A549 treated with RU486 at 1 μM for 4 hours (cell line): ENCODE measurements at places on chromosomes 2 and 18. TPM values are rescaled to one million over a fixed set of nuclear protein-coding genes. Genes with fewer than 3 reads are reported as not detected.

The CDK5R2 gene
- 1.7 to 3.4 TPM (median 2.8 TPM) in 5 replicates for total RNA-seq

The CAPN14 gene
- 0.03 to 0.07 TPM (median 0.05 TPM) in 3 of 5 replicates, not detected in the others for total RNA-seq

The CIB4 gene
- total RNA-seq = 0.20 to 0.28 TPM in 2 of 5 replicates, not detected in the others

The CROCC2 gene
- not detected in 5 replicates for total RNA-seq

The IL1R1 gene
- 16.2 to 31.6 TPM (median 26.8 TPM) in 5 replicates for total RNA-seq

The CABYR gene
- total RNA-seq = 10.6 to 18.7 TPM (median 12.3 TPM) in 5 replicates

The TXNDC2 gene
- total RNA-seq = 0.06 to 0.38 TPM (median 0.16 TPM) in 5 replicates

The IL1RN gene
- 0.14 to 0.42 TPM (median 0.25 TPM) in 4 of 5 replicates, not detected in the other for total RNA-seq

The GKN2 gene
- 1.8 to 3.5 TPM (median 2.8 TPM) in 5 replicates for total RNA-seq

The ZNF385B gene
- total RNA-seq = not detected in 5 replicates

The WNT6 gene
- total RNA-seq = 0.14 to 0.24 TPM (median 0.22 TPM) in 4 of 5 replicates, not detected in the other

The DOK6 gene
- not detected in 5 replicates for total RNA-seq

The MMADHC gene
- total RNA-seq = 58.1 to 102 TPM (median 87.8 TPM) in 5 replicates

The SIGLEC15 gene
- total RNA-seq = 0.07 to 0.08 TPM (median 0.07 TPM) in 3 of 5 replicates, not detected in the others

The TANK gene
- total RNA-seq = 23.6 to 51.8 TPM (median 37.2 TPM) in 5 replicates

The AOX1 gene
- total RNA-seq = 2.8 to 3.8 TPM (median 3.6 TPM) in 5 replicates

The POTEF gene
- total RNA-seq = 0.03 TPM in 1 of 5 replicates, not detected in the others

The GTF2A1L gene
- total RNA-seq = not detected in 5 replicates

The CHST9 gene
- 0.06 TPM in 1 of 5 replicates, not detected in the others for total RNA-seq

The SIX3 gene
- 0.32 to 0.63 TPM (median 0.49 TPM) in 5 replicates for total RNA-seq

The TTN gene
- total RNA-seq = under 0.01 TPM in 5 replicates

The ELOA2 gene
- not detected in 5 replicates for total RNA-seq

The CDCA7 gene
- 38.0 to 48.5 TPM (median 47.3 TPM) in 5 replicates for total RNA-seq

The DRC1 gene
- 0.14 to 0.61 TPM (median 0.26 TPM) in 4 of 5 replicates, not detected in the other for total RNA-seq

The CPO gene
- not detected in 5 replicates for total RNA-seq

The BIN1 gene
- 30.8 to 34.9 TPM (median 32.6 TPM) in 5 replicates for total RNA-seq

The LRRTM1 gene
- total RNA-seq = not detected in 5 replicates

The NEU2 gene
- total RNA-seq = not detected in 5 replicates

The HTR2B gene
- total RNA-seq = 0.06 to 0.11 TPM (median 0.06 TPM) in 3 of 5 replicates, not detected in the others

The ECEL1 gene
- 0.19 to 0.74 TPM (median 0.23 TPM) in 5 replicates for total RNA-seq

The CYRIA gene
- total RNA-seq = 0.06 to 0.18 TPM (median 0.10 TPM) in 5 replicates

The GPR75 gene
- 1.5 to 1.6 TPM (median 1.6 TPM) in 5 replicates for total RNA-seq

The IL18RAP gene
- 0.05 TPM in 1 of 5 replicates, not detected in the others for total RNA-seq

The CYTIP gene
- total RNA-seq = not detected in 5 replicates

The AGXT gene
- not detected in 5 replicates for total RNA-seq

The IL36B gene
- not detected in 5 replicates for total RNA-seq

The SERPINB13 gene
- not detected in 5 replicates for total RNA-seq

The SKA1 gene
- total RNA-seq = 10.4 to 14.0 TPM (median 12.1 TPM) in 5 replicates

The SATB2 gene
- 3.1 to 3.7 TPM (median 3.6 TPM) in 5 replicates for total RNA-seq

The ATP9B gene
- 15.2 to 22.5 TPM (median 18.3 TPM) in 5 replicates for total RNA-seq

The CDH2 gene
- 29.9 to 52.8 TPM (median 43.0 TPM) in 5 replicates for total RNA-seq

The LYPD6 gene
- total RNA-seq = 0.03 to 0.07 TPM (median 0.06 TPM) in 4 of 5 replicates, not detected in the other
